HCT116 (cell line): ENCODE measurements at places on chromosomes 13 and 19. TPM values are rescaled to one million over a fixed set of nuclear protein-coding genes. Genes with fewer than 3 reads are reported as not detected.

TSHZ3 gene
- 0.05 TPM for total RNA-seq

DNA sequence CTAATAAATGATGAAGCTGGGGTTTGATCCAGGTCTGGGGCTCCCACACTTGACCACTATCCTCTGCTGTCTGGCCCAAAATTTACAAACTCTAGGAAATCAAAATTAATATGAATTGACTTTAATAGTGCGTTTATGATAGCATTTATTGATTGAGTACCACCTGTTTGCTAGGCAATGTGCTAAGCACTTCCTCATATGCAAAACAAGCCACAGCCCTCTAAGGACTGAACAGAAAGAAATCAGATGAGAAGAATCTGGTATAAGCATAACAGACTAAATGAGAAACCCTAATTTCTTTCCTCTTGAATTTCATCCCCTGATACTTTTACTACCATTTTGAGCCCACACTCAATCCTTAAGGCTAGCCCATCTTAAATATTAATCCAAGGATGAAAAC, 6.6 kb upstream of the MLNR start:
- no peak overlapping the region for H3K4me3 ChIP-seq
- H3K27me3 ChIP-seq: no peaks in the 10 kb centered on the region
- peaks cover 9% of the 10 kb centered on the region for H3K4me1 ChIP-seq
- no peak overlapping the region for H3K27ac ChIP-seq
- DNase-seq: no peak
- no peaks in the 10 kb centered on the region for H3K36me3 ChIP-seq

GRCh38 chr13:109572389-109572788, 214.0 kb downstream of the IRS2 start:
- no peaks in the 10 kb centered on the region for H3K4me1 ChIP-seq
- H3K27me3 ChIP-seq: no peaks in the 10 kb centered on the region
- DNase-seq: no peak
- no peaks in the 10 kb centered on the region for H3K36me3 ChIP-seq
- no peak overlapping the region for H3K27ac ChIP-seq
- H3K4me3 ChIP-seq: no peak overlapping the region

GRCh38 chr13:103012646-103013045, 53.6 kb downstream of the SLC10A2 start:
- H3K4me1 ChIP-seq: no peaks in the 10 kb centered on the region
- H3K36me3 ChIP-seq: no peaks in the 10 kb centered on the region
- H3K27ac ChIP-seq: no peak overlapping the region
- DNase-seq: no peak
- no peak overlapping the region for H3K4me3 ChIP-seq

GRCh38 chr13:49760558-49760957, 31.9 kb downstream of the KPNA3 start:
- DNase-seq: no peak
- H3K27ac ChIP-seq: no peak overlapping the region
- no peak overlapping the region for H3K4me3 ChIP-seq
- no peaks in the 10 kb centered on the region for H3K36me3 ChIP-seq
- H3K4me1 ChIP-seq: no peaks in the 10 kb centered on the region

DNA sequence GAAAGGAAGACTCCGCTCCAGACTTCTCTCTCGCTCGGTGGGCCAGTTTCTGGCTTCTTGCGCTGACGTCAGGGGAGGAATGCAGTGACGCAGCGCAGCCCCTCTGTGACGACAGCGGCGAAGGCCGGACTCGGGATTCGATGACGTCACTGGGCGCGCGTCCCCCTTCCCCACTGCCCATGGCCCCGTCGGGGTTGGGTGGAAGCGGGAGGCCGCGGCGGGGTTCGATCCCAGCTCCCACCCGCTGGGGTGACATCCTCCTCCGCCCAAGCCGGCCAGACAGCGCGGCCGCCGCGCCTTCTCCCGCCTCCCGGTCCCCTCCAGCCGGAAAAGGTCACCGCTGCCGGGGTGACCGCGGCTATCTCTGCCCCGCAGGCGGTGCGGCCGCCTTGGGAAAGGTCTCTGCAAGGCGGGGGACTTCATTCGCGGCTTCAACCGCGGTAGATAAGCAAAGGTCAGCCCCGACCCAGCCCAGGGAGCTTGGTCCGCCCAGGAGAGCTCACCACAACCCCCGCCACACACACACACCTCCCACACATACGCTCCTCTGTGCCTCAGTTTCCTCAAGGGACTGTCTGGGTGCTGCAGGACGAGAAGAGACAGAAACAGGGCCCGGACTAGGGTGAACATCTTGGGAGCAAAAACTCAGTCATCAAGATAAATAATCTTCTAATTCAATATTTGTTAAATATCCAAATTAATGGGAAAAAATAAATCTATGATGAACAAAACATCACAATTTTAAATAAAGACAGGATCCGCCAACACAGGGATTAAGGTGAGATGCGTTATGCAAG, 844 bp upstream of the RFX1 start:
- no peak for DNase-seq
- no peaks in the 10 kb centered on the region for H3K36me3 ChIP-seq
- H3K27ac ChIP-seq: peak overlapping the region; percentile 79
- H3K27me3 ChIP-seq: no peaks in the 10 kb centered on the region
- peak overlapping the region; percentile 70 for H3K4me3 ChIP-seq

DNA sequence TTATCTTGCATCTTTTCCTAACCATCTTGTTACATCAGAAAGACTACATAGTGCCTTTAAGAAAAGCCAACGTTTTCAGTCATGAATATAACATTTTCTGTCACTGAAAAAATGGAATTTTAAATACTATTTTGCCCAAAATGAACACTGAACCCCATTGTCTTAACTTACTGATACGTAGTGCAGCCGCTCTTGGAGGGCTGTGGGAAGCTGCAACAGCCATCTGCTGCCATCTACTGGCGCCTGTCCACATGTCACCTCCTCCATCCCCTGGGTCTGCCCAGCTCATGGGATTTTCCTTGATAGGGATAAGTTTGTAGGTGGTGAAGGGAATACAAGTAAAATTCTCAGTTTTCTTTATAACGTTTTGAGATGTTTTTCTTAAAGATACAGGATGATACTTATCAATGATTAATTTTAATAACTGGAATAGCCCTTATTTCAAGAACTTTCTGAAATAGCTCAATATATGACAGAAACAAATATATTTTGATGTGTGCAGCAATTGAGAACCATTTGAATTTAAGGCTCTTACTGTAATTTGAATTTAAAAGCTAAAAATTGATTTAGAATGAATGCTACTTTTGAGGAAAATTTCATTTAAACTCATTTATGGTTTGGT, 73.7 kb downstream of the GGACT start:
- peaks cover 33% of the 10 kb centered on the region for H3K4me1 ChIP-seq
- no peak overlapping the region for H3K27ac ChIP-seq
- H3K27me3 ChIP-seq: no peaks in the 10 kb centered on the region
- H3K36me3 ChIP-seq: no peaks in the 10 kb centered on the region
- DNase-seq: peak; percentile 55

GRCh38 chr19:5586300-5587070, 18.7 kb upstream of the TINCR start:
- H3K4me1 ChIP-seq: no peaks in the 10 kb centered on the region
- DNase-seq: no peak
- no peak overlapping the region for H3K27ac ChIP-seq
- H3K4me3 ChIP-seq: no peak overlapping the region

DNA sequence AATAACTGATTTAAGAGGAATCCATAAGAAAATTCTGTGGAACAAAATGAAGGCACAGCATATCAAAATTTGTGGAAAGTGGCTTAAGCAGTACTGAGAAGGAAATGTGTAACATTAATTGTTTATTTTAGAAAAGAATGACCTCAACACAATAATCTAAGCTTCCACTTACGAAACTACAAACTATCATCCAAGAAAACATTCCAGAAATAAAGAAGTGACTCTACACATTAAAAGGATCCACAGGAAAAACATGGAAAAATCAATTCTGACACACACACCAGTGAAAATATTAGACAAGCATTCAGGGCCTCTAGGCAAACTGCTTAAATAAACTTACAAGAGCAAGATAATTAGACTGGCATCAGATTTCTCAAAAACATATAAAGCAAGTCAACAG, 14.0 kb downstream of the EXOSC8 start:
- no peaks in the 10 kb centered on the region for H3K27me3 ChIP-seq
- H3K36me3 ChIP-seq: peaks cover 29% of the 10 kb centered on the region
- H3K27ac ChIP-seq: no peak overlapping the region

MRPL57 gene
- total RNA-seq: 26.3 TPM

UHRF1 gene
- 109 TPM for total RNA-seq

GRCh38 chr13:109782066-109782822, 4.1 kb downstream of the IRS2 start:
- H3K4me3 ChIP-seq: no peak overlapping the region
- DNase-seq: no peak
- H3K4me1 ChIP-seq: peaks cover 4% of the 10 kb centered on the region; the same call in 1 of the 2 replicates
- no peaks in the 10 kb centered on the region for H3K27me3 ChIP-seq

DNA sequence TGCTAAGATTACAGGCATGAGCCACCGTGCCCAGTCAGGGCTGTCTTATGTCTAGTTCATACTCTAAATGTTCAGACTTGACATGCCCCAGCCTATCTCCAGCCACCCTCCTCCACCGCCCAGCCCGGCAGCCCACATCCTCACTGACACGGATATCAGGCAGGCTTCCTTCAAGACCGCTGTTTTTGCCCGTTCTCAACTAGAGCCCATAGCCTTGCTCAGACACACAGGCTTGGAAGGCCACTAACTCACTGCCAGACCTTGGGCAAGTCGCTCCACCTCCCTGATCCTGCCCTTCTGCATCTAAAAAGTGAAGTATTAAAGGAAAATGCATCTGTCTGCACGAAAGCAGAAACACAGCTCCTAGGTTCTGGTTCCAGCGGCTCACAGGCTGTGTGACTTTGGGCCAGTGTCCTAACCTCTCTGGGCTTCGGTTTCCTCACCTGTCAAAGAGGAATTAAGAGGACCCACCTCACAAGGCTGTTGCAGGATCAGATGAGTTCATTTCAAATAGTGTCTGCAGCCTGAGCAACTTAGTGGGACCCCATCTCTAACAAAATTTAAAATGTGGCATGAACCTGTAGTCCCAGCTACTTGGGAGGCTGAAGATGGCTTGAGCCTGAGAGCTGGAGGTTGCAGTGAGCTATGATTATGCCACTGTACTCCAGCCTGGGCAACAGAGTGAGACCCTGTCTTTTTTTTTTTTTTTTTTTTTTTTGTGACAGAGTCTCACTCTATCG, 14.5 kb upstream of the CERS4 start:
- no peak overlapping the region for H3K4me3 ChIP-seq
- no peaks in the 10 kb centered on the region for H3K4me1 ChIP-seq
- H3K27ac ChIP-seq: no peak overlapping the region
- DNase-seq: no peak
- no peaks in the 10 kb centered on the region for H3K27me3 ChIP-seq

- no peak for DNase-seq
- no peaks in the 10 kb centered on the region for H3K36me3 ChIP-seq
- no peaks in the 10 kb centered on the region for H3K4me1 ChIP-seq
- peaks cover 67% of the 10 kb centered on the region for H3K27me3 ChIP-seq
Measured at GRCh38 chr13:94825507-94825906, 113.2 kb upstream of the SOX21 start.

MARCHF2 gene
- total RNA-seq: 22.5 TPM

PRODH2 gene
- 0.44 TPM for total RNA-seq

TRPC4 gene
- total RNA-seq: not detected

GRCh38 chr19:33394006-33394722, 20.7 kb downstream of the CEBPG start:
- H3K27me3 ChIP-seq: no peaks in the 10 kb centered on the region
- no peak overlapping the region for H3K27ac ChIP-seq
- no peaks in the 10 kb centered on the region for H3K4me1 ChIP-seq
- no peak overlapping the region for H3K4me3 ChIP-seq
- H3K36me3 ChIP-seq: no peaks in the 10 kb centered on the region

- H3K36me3 ChIP-seq: no peaks in the 10 kb centered on the region
- DNase-seq: peak; percentile 61
- H3K4me1 ChIP-seq: peaks cover 60% of the 10 kb centered on the region
- no peaks in the 10 kb centered on the region for H3K27me3 ChIP-seq
- H3K4me3 ChIP-seq: peak overlapping the region; percentile 60
- peak overlapping the region; percentile 99 for H3K27ac ChIP-seq
Measured at GRCh38 chr19:55146705-55147273, 2.2 kb downstream of the TNNT1 start.

DNA sequence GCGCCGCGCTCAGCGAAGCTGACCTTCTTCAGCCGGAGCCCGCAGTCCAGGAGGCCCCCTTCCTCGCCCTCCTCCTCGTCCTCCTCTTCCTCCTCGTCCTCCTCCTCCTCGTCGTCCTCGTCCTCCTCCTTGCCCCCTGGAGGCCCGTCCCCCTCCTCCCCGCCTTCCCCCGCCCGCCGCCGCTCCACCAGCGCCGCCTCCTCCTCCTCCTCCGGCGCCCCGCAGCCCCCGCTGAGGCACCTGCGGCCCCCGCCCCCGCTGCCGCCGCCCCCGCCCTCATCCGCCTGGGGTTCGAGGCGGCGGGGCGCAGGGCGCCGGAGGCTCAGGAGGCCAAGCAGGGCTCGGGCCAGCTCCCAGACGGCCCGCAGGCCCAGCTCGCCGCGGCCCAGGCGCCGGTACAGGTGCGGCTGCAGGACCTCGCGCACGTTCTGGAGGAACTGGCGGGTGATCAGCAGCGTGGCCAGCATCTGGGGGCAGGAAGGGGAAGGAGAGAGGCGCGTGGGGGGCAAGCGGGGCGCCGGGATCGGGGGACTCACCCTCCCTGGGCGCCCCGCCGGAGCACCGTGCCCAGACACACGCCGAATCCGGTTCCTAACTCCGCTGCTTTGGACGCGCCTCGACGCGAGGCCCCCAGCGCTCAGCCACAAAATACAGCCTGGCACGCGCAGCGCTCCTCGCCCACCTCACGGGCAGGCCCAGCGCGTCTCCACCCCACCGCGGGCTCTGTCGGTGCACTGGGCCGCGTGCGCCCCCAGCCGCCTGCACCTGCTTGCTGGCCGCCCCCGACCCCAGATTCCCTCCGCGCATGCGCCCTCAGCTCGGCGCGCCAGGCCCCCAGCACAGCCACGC, 5.9 kb downstream of the ANO8 start:
- no peaks in the 10 kb centered on the region for H3K36me3 ChIP-seq
- DNase-seq: no peak
- peak overlapping the region; percentile 90 for H3K27ac ChIP-seq
- H3K4me1 ChIP-seq: peaks cover 34% of the 10 kb centered on the region

DNA sequence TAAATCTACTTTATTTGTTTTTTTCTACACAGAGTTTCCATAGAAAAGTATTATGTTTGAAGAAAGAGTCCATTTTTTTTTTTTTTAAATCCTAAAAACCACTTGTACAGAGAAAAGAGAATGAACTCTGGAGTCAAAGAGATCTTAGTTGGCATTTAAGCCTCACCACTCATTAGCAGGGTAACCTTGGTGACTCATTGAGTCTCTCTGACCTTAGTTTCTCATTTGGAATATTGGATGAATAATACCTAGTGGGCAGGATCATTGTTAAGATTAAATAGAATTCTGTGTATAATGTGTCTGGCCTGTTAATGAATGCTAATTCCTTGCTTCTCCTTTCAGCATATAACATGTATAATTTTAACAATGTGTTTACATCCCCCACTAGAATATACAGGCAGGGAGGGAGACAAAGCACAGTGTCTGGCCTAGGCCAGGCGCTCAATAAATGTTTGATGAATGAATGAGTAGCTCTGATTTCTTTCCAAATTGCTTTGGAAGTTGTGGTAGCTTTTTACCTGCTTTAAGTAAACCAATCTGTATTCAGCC, 48.7 kb upstream of the MYCBP2 start:
- no peak for DNase-seq
- no peaks in the 10 kb centered on the region for H3K27me3 ChIP-seq
